Sigmoid colon (tissue), 7 donors: ENCODE measurements at places on chromosomes 3 and 15. TPM values are rescaled to one million over a fixed set of nuclear protein-coding genes. Genes with fewer than 3 reads are reported as not detected.

PPP2R3A gene
- 49.0 TPM for total RNA-seq

PLSCR5 gene
- not detected for total RNA-seq

TLR9 gene
- total RNA-seq = not detected

C2CD4A gene
- not detected for total RNA-seq
